DMS 273 treated with DMSO at 0.1 percent for 48 hours (cell line): ENCODE measurements at places on chromosomes 1 and 21.

GRCh38 chr1:217188280-217189237, 442.3 kb downstream of the GPATCH2 start:
- no peak for DNase-seq

- no peak for DNase-seq
These were observed 365.1 kb upstream of the VAMP3 start for GRCh38 chr1:7405844-7406500.

DNA sequence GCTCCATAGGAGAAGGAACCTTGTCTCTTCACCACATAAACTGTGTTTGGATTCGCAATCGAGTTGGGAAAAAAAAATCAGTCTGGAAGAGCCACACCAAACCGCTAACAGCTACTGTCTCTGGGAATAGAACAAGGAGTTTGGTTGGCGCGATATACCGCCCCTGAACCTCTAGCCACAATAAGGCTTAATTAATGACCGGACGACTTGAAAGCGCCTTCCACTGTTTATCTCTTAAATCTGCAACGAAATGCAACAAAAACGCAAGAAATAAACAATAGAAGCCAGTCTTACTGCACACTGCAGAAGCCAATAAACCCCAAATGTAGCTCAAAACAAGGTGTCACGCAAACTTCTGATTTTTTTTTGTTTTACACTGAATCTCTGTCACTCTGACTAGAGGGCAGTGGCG, 10.9 kb downstream of the BTBD19 start:
- peak; percentile 78 for DNase-seq

DNA sequence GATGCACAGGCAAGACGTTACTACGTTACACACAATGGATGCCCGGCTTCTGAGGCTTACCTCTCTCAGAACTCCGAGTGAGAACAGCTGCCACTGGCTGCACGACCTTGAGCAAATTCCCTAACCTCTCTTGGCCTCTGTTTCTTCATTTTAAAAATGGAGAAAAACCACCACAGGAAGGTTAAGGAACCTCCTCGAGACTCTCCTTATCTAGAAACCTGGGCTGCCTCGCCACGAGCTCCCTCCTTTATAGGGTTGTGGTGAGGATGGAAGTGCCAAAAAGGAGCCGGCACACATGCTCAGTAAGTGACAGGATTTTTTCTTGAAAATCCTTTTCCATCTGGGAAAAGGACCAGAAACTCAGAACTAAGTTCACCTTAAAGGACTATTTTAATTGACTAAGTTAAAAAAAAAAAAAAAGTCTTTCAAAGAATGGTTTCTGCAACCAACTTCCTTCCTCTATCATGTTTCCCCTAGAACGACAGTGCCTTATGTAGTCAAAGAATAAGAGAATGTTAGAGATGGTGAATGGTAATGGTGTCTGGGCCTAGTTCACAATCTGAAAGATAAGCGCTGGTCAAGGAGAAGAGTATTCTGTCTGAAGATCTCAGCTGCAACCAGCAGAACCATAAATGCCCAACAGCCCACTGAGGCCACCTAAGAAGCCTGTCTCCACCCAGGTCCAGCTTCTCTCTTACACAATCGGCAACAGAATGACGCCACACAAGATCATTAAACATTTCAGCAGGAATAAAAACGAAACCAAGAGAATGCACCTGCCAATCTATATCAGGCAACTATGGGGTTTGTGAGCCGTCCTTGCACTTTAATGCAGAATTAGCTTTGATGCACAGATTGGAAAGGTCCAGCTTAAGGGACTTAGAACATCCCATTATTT, 64.9 kb downstream of the SLC45A1 start:
- no peak for DNase-seq

- DNase-seq, result no peak
These were observed 60.3 kb downstream of the SLC45A1 start for GRCh38 chr1:8378178-8378577.

DNA sequence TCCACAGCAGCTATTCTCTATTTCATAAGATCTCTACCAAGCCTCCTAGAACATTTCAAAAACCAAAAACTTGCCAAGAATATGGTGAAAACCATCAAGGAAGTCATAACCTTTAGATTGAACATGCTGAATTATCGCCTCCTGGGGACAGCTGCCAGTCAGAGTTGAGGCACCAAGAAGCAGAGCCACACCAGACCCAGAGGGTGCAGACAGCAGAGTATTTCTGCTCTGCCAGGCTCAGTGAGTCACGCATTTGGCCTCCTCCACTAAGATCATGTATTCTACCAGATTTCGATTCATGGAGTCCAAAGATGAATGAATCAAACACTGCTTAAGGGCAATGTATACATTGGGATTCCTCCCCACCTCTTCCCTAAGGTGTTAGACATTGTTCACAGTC, 2.1 kb downstream of the F3 start:
- DNase-seq, result no peak

DNA sequence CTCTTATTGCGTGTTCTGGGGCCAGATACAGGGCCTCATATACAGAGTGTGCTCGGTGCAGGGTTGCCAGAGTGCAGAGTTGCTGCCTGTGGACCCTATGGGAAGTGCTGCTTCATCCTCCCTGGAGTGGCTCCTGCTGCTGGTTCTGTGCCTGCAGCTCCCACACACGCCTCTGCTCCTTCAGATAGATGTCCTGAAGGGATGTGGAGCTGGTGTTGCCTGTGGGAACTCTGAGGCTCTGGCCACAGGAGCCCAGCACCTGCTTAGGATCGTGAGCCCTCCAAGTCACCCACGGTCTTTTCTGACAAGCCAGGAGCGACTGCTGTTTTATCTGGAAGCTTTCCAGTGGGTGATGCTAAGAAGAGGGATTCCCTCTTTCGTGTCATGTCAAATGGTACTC, 120.5 kb downstream of the CAMTA1 start:
- DNase-seq, result no peak

- no peak for DNase-seq
These were observed at the start of gene CSTB for GRCh38 chr21:43775795-43776430. CSTB (minus strand) TSS chr21:43776308; CDS start chr21:43776269, 39 bp downstream.

DNA sequence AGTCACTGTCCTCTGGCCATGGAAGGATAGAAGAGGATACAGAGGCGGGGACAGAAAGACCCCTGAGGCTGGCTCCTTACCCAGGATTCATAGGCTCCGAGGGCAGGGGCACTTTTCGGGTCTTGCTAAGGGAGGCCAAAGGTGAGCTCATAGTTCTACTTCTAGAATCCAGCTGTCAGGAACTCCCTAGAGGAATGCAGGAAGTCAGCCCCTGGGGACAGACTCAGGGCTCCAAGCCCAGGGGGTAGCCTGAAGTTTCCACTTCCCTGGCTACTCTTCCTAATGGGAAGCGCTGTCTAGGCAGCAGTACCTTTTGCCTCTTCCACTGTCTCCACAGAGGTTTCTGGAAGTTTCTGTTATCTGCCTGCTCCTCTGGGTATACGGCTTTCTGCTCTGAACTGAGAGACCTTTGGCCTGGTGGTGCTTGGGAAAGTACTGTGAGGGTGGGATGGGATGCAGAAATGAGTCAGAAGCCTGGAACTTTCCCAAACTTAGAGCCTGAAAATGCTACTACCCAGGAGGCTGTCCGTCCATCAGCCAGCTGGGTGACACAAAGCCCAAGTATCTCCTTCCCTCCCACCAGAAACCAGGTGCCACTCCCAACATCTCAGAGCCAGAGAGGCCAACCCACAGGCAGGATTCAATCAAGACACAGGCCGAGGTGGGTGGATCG, 3.6 kb downstream of the UBXN11 start:
- no peak for DNase-seq

DNA sequence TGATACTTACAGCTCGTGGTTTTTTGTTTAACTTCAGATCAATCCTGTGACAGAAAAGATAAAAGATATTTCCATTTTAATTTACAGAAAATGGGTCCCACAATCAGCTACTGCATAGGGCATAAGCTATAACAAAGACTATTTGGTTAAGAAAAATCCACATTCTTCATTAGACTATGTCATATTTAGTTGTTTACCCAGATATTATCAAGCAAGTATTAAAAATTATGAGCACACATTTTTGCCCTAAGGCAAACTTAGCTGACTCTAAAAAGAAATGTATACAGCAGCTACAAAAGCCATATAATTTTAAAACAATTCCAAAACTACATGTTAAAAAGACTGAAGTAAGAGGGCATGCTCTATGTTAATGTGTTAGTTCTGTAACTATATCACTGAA, 18.7 kb downstream of the MEAF6 start:
- DNase-seq, result no peak

DNA sequence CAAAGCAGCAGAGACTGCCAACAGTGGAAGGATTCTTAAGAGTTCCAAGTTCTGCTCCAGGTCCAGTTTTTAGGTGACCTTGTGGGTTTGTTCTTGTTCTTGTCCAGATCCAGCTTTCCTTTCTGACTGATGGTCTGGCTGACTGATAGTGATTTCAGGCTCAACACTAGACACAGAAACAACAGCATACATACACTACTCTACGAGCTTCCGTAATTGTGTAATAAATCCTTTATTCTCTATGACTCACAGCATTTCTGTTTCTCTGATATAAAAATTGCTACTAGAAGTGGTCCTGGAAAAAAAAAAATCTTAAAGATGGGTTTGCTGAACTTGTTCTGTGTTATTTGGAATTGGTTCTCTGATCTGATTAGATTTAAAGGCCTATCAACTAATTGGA, 62.2 kb upstream of the PTCH2 start:
- DNase-seq, result no peak

GRCh38 chr21:45618287-45618686, 25.2 kb upstream of the PCBP3 start:
- no peak for DNase-seq

DNA sequence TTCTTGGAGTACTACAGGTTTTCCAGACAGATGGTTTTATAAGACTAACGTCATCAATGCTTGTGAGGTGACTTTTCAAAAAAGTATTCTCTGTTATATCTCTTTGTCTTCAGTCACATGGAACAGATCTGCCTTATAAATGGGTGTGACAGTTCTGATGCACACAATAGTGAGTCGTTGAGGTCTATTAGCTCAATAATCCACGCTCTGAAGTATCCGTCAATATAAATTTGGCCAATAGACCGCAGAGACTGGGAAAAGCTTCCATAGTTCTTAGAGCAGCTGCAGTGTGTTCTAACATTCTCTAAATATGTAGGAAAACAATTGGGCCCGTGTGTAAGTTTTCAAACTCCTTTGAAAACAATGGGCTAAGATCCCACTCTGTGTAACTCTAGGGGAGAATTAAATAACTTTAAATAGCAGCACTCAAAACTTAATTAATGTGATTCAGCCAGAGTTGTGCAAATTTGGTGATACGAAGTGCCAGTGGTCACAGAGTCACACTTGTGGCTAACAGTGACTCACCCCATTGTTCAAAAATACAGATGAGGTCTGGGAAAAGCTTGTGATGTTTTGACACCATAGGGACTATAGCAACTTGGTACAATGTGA, 316.0 kb downstream of the LMO4 start:
- DNase-seq, result no peak

GRCh38 chr1:55049914-55050278, 10.5 kb downstream of the PCSK9 start:
- DNase-seq, result peak; percentile 90

DNA sequence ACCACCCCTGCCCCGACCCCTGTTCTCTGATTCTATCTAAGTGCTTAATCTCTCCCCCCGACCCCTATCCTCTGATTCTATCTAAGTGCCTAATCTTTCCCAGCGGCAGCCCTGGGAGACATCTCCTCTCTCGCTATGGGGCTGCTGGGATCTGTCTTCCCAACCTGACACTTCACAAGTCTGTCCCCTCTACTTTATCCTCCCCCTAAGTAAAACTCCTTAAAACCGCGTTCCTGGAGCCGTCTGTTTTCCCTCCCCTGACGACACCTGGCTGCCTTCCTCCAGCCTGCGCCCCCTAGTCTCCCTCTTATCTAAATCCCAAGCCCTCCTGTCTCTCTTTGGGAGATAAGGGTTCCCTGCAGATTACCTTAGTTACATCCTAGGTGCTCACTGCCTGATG, 30.5 kb downstream of the EPHB2 start:
- DNase-seq, result no peak

- DNase-seq, result no peak
These were observed 481.4 kb upstream of the CAMK1G start for GRCh38 chr1:209102120-209102519.

GRCh38 chr1:33319949-33320618, 814 bp downstream of the A3GALT2 start:
- no peak for DNase-seq
